ENCODE measurements at places on chromosomes 7 and 10.

DNA sequence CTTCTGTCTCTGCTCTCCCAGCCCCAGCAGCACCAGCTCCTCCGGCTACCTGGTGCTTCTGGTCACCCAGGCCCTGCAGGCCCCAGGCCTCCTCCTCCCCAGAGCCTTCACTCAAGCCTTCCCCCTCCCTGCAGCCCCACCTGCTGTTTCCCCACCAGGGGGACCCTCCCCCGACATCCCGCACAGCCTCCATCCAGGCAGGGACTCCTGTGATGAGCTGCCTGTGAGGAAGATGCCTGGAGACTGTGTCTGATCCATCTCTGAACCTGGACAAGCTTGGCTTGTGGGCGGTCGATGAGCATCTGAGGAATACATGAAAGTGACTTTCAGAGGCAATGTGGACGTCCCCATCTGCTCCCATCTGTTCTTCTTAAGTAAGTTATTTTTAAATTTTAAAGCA lies 45.0 kb downstream of the RAMP3 start:
- DNase-seq = no peak

DNA sequence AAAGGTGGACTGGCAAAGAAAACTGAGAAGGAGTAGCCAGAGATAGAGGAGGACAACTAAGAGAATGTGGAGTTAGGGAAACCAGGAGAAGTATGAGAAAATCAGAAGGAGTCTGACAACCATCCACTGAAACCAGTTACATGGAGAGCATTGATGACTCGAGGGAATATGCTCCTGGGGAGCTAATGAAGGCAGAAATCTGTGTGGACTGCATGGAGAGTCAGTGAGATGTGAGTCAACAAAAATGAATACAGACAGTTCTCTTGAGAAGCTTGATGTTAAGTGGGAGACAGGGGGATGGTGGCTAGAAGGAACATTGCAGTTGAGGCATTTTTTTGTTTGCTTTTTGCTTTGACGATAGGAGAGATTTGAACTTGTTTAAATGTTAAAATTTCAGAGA lies 34.3 kb upstream of the ZNF32 start:
- DNase-seq = no peak

DNA sequence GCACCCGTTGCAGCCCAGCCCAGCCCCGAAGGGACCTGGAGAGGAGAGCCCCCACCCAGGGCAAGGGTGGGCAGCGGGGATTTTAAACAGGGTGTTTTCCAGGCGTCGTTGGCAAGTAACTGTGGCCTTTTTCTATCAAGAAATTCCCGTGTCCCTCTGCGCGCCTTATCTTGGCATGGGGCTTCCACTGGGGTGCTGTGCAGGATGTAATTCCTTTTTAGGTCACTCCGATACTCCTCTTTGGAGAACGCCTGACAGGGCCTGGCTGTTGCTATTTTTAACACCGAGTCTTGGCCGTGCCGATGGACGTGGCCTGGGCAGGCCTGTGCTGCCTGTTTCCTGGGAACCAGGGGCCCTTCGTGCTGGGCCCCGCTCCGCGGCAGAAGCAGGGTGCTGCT lies 93.8 kb downstream of the INPP5A start:
- no peak for DNase-seq

GRCh38 chr7:38142736-38143135 lies 35.3 kb upstream of the STARD3NL start:
- DNase-seq = no peak

DNA sequence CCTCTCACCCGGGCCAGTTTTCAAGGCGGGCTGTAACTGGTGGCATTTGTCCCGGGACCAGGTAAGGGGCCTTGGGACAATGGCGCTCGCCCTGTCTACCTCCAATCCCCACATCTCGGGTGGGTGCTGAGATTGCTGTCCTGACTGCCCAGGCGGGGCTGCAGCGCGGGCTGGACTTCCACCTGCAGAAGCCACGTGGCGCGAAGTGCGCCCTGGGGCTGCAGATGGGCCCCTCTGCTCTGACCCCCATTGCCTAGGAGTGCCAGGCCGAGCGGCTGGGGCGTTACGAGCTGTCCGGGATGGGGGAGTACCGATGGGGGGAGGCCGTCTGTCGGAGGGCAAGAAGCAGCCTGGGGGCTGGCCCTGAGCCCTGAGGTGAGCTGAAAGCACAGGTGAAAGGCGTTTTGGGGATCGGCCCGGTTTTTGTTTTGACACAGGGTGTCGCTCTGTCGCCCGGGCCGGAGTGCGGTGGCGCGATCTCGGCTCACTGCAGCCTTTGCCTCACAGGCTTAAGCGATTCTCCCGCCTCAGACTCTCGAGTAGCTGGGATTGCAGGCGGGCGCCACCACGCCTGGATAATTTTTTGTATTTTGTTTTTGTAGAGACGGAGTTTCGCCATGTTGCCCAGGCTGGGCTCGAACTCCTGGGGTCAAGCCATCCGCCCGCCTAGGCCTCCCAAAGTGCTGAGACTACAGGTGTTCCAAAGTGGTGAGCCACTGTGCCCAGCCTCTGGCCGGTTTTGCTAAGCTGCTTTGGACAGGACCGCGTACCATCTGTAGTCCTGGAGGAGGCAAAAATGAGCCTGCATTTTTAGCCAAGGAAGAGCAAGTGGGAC lies at the start of gene SFXN2:
Gene SFXN2, plus strand, starts transcription at position 16 of the 835 bp plus-strand sequence. CDS start 12,001 bp downstream, outside the sequence.
- peak; percentile 35 for DNase-seq

- DNase-seq = no peak
Measured at GRCh38 chr10:94496010-94496409, 49.6 kb upstream of the HELLS start.

- no peak for DNase-seq
Measured at GRCh38 chr10:11018855-11019631, 1.4 kb downstream of the CELF2 start.

DNA sequence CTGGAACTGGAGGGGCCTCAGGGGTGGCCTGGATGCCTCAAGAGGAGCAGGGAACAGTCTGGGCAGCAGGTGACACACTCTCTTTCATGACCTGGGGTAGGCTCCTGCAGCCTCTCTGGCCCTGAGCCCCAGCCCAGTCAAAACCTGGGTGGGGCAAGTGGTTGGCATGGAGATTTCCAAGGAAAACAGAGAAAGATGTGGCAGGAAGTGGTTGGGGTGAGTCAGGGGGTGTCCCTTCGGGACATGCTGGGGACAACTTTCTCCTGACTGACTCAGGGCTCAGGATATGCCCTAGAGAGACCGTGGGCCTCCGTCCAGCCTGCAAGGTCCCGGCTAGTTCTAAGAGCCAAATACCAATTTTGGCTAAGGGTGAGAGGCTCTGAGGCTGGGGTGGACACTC lies 2.9 kb downstream of the AQP1 start:
- no peak for DNase-seq

GRCh38 chr7:73539709-73540108 lies 17.6 kb upstream of the BAZ1B start:
- DNase-seq = no peak

DNA sequence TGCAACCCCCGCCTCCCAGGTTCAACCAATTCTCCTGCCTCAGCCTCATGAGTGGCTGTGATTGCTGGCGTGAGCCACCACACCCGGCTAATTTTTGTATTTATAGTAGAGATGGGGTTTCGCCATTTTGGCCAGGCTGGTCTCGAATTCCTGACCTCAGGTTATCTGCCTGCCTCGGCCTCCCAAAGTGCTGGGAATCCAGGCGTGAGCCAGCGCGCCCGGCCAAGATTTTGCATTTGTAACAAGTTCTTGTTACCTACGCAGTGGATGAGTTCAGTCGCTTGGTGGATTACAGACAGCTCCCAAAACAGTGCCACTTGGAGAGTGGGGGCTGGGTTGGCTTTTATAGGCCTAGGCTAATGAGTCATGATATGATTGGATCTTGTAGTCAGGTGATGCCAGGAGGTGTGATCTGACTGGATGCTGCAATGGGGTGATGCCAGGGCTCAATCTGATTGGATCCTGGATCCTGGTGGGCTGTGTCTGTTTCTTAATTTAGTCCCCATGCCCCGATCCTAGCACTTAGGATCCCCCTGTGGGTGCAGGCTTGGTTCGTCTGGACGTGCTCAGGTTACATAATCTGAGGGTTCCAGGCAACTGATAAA lies 20.3 kb downstream of the SBDS start:
- no peak for DNase-seq

GRCh38 chr7:34845666-34846361 lies 187.8 kb downstream of the NPSR1 start:
- DNase-seq = no peak

DNA sequence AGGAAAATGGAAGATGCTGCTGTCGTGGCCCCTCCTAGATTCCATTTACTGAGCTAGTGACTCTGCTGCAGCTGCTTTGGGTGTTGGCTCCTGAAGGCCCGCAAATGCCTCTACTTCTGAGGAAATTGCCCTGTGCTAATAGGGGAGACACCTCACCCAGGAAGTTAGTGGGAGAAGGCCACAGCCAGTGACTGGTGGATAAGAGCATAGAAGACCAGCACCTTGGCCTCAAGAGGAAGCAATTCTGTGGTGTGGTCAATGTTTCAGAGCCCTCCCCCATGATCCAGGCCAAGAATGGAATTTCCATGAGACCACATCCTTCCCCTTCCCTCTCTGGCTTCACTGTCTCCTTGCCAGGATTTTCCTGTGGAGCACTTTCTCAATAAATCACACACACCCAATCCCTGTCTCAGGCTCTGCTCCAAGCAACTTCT lies 25.0 kb upstream of the FZD1 start:
- no peak for DNase-seq

GRCh38 chr7:128752251-128752650 lies 13.1 kb downstream of the CALU start:
- no peak for DNase-seq

GRCh38 chr7:11343818-11344413 lies 370.2 kb downstream of the PHF14 start:
- DNase-seq = peak; percentile 11

DNA sequence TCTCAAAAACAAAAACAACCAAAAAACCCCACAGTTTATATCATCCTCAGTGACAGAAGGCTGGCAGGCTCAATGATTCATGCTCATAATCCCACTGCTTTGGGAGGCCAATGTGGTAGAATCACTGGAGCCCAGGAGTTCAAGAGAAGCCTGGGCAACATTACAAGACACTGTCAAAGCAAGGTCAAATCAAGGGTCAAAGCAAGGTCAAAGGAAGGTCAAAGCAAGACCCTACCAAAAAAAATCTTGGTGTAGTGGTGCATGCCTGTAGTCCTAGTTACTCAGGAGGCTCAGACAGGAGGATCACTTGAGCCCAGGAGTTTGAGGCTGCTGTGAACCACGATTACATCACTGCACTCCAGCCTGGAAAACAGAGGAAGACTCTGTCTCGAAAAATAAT lies 14.2 kb upstream of the NPC1L1 start:
- DNase-seq = no peak

GRCh38 chr7:11120068-11120664 lies 146.5 kb downstream of the PHF14 start:
- DNase-seq = no peak

DNA sequence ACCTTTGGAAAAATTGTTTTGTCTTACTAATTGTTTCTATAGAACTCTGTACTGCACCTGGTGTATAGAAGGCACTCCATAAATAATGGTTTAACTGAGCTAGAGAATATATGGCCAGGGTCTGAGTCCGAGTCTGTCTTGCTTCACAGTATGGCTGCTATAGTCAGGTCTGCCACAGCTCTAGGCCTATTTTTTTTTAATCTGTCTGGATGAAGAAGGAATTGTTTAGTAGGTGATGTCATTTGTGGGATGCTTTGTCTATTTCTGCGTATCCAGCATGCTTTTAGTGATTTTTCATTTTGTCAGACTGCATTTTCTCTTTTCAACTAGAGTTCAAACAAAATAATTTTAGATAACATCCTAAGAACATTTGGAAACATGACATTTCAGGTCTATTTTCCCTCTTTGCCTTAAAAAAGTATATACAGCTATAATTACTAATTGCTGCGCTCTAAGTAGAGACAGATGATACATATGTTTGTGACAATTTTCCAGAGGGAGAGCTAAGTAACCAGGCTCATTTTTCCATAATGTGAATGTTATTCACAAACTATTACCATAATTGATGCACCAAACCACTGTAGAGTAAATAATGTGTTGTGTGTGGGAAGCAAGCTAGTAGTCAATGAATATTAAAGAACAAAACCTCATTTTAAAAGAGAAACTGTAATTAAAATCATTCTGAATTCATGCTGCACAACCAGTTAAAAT lies 361.7 kb downstream of the AUTS2 start:
- no peak for DNase-seq

- no peak for DNase-seq
Measured at GRCh38 chr10:117152668-117153067, 14.6 kb upstream of the VAX1 start.

- DNase-seq = no peak
Measured at GRCh38 chr7:47652591-47652990, 70.7 kb upstream of the TNS3 start.

Measured in CD4-positive, alpha-beta T cell treated with Interleukin-6 at 100 ng/mL for 8 hours (primary cell).